ENCODE measurements at places on chromosomes 7 and 10.

DNA sequence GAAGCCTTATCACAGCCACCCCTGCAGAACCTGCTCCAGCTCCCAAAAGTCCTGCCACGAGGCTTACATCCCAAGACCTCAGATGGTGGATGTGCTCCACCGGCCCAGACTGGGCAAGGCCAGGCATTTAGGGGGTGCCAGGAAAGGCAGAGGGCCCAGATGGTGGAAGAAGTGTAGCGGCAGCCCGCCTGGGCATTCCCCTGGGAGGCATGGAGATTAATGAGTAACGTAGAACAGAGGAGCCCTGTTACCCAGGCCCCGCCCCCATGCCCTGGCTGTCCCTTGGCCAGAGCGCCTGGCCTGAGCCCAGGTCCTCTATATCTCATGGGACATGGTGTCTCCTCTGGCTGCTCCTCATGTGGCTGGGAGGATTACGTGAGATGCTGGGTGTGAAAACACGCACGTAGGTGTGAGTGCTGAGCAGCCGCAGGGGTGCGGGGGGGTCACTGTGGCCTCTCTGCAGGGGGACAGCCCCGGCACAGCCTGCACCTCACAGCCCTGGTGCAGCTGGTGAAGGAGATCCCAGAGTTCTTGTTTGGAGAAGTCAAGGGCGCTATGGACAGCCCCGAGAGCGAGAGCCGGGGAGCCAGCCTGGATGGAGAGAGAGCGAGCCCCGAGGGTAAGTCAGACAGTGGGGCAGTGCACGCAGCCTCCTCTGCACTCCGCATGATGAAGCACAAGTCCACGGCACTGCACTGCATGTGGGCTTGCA, 52.9 kb downstream of the ZNF467 start:
- no peak for DNase-seq

GRCh38 chr7:129285111-129285510, 60.3 kb downstream of the AHCYL2 start:
- DNase-seq = no peak

- no peak for DNase-seq
These were observed 468.2 kb upstream of the LRRTM3 start for GRCh38 chr10:66457629-66458028.

- DNase-seq = no peak
These were observed 2.8 kb upstream of the COL1A2 start for GRCh38 chr7:94391726-94392392.

- no peak for DNase-seq
These were observed 585.9 kb upstream of the GHITM start for GRCh38 chr10:83553366-83553765.

GRCh38 chr7:158399762-158400161, 187.9 kb downstream of the PTPRN2 start:
- DNase-seq = no peak

GRCh38 chr7:92613214-92613613, 23.0 kb upstream of the FAM133B start:
- no peak for DNase-seq

- no peak for DNase-seq
These were observed 63.3 kb downstream of the ELFN1 start for GRCh38 chr7:1733206-1733907.

GRCh38 chr10:49223205-49223604, 35.0 kb upstream of the TMEM273 start:
- DNase-seq = no peak

All from naive thymus-derived CD8-positive, alpha-beta T cell (primary cell).